ENCODE measurements at places on chromosomes 12 and 14.
A peak's percentile ranks its signal among the peaks of the same experiment; 100 is the strongest.

DNA sequence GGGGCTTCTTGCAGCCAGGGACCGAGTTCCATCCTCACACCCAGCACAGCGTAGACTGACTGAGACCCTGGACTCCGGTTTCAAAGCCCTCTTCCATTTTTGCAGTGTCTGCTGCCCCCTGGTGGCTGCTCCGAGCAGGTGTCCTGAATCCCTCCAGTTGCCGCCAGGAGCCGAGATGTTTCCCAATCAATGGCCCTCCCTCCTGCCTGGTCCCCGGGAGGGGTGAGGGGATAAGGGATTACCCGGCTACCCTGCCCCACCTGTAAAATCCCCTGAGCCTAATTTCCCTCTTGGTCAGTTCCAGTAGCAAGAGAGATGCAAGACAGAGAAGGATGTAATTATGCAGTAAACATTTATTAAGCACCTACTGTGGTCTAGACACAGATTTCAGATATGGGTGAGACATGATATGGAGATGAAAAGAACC, 55.0 kb downstream of the PHETA1 start:
- no peak for DNase-seq

DNA sequence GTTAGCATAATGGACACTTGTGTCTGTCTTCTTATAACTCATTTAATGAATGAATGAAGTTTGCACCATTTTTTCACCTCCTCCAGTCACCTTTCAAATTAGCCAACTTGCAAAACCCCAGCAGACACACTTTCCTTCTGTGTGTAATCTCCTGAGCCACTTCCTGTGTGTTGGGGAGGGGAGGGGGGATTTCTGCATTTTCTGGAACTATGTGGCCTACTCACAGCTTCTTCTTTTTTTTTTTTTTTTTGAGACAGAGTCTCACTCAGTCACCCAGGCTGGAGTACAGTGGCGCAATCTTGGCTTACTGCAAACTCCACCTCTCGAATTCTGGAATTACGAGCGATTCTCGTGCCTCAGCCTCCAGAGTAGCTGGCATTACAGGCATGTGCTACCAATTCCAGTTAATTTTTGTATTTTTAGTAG, 4.1 kb upstream of the SERPINA1 start:
- DNase-seq, result no peak

DNA sequence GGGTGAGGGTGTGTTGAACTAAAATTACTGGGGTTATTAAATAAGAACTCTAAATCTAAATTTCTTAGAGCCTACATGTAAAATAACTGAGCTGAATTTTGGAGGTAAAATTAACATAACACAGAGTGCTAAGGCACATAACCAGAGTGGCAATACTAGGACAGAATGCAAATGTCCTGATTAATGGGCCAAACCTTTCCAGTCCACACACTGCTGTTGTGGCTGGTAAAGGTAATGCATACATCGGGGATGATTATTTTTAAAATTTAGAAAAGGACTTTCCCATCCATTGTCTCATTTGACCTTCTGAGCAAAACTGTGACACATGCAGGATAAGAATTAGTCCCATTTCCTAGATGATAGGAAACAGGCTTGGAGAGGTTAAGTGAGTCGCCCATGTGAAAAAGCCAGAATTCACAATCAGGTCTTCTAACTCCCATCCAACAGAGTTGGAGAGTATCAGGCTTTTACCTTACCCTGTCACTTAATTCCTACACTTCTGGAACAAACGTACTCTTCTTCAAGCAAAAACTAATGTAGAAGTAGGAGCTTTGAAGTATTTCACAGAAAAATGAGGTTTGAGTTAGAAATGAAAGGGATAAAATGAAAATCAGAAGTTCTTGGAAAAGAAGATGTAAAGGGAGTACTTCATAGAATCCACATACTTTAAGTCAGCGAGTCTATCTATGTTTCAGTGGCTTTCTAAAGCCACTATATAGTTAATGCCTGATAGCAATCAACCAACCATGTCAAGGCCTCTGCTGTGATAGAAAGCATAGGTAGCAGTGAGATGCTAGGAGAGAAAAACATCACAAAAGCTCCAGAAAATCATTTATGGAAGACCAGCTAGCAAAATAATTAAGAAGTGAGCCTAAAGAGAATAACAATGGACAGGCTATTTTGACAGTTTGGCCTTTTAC, 334.9 kb upstream of the DIO2 start:
- no peak for DNase-seq

DNA sequence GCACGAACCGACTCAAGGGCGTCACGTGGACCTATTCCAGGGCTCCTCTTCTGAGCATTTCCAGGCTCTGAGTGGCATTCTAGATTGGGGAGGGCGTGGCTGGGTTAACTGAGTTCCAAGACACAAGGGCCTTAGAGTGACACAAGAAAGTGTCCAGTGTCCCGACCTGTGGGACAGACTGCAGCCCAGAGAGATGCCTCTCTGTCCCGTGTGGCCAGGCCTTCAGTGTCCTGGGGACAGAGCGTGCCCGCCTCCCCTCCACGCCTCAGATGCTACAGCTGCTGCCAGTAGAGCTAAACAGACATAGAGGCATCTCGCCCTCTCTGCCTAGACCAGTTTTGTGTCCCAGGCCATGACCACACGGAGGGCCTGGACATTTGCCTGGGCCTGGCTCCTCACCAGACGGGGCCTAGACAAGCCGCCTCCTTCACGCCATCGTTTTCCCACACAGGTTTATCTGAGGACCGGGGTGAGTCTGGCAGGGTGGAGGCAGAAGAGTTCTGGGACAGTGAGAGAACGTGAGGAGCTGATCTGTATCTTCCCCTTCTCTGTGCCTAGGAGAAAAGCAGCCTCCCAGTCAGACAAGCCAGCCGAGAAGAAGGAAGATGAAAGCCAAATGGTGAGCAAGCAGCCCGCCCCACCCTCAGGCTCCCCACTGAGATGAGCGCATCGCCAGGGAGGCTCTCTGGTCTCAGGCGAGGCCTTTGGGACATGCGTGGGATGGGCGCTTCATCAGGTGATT, 27.1 kb downstream of the DEGS2 start:
- no peak for DNase-seq

GRCh38 chr14:34931206-34931605, 51.6 kb upstream of the SRP54 start:
- no peak for DNase-seq

DNA sequence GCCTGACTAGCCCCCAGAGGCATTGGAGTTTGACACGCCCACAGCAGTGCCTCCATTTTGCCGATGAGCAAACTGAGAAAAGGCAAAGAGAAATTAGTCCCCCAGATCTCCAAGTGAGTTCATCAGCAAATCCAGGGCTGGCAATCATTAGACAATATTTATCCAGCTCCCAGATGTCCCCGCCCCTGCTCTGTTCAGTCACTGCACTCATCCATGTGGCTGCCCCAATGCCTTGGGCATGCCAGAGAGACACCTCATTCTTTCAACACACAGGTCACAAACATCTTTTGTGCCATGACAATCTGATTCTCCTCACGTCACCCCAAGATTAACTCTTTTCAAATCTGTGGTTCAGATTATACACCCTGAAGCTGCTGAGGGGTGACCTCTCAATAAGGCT, 43.5 kb downstream of the DPF3 start:
- DNase-seq, result no peak

DNA sequence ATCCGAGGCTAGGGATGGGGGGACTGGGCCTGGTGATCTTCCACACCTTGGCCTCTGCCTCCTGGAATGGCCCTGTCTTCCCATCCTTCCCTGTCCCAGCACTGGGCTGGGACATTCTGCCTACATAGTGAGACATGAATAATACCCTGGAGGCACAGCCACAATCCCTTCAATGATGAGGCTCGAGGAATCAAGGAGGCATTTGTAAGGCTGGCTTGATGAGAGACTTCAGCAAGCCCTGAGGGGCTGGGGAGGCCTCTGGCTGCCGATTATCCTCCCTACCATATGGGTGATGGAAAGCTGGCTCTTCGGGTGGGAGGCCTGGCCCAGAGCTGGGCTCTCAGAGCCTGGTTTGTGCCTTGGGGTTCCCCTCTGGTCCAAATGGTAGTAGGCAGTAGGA, 92.5 kb downstream of the CALM1 start:
- DNase-seq, result no peak

DNA sequence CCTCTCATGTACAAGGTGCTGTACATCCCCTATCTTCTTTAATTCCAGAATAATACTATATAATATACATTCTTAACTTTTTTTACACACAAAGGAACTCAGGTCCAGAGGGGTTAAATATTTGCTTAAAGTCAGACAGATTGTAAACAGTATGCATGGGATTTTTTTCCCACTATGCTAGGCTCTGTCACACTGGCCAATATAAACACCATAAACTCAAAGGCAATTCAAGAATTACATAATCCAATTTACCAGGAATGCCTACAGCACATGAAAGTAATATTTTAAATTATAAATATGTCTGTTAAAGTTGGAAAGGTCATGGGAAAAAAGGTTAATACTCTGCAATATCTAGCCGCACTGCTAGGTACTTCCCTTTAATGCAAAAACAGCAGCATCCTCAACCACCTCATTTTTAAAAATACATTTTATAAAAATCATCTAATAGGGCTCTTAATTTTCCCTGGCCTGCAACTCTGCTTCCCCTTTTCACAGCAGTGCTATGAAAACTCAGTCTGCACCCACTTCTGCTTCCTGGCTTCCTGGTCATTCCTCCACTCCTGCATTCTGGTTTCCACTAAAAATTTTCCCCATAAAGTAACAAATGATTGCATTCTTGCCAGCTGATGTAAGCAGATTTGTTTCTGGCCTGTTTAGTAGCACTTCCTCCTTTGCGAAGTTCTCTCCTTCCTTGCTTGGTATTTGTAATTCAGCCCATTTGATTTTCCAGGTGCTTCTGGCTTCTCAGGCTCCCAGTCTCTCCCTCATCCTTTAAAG, 128.1 kb downstream of the ITPR2 start:
- DNase-seq, result no peak

DNA sequence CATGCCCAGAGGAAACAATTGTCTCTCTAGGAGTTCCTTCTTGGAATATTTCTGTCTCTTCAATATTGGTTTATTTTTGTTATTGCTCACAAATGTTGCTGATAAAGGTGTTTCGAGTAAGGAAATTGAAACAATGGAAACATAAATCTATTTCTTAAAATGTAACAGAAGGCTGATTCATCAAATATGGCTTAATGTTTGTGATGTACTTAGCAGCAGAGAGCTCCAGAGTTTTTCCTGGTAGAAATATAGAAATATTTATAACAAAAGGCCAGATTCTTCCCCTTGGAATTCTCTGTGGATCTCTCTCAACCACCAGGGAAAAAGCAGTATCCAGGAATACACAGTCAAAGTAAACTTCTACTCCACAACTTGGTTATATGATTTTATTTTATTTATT, 149.2 kb upstream of the LRIG3 start:
- no peak for DNase-seq

- no peak for DNase-seq
Observed at GRCh38 chr12:105696-106095, 39.1 kb downstream of the IQSEC3 start.

GRCh38 chr14:71319666-71320065, 412.4 kb downstream of the PCNX1 start:
- DNase-seq, result peak; percentile 13

DNA sequence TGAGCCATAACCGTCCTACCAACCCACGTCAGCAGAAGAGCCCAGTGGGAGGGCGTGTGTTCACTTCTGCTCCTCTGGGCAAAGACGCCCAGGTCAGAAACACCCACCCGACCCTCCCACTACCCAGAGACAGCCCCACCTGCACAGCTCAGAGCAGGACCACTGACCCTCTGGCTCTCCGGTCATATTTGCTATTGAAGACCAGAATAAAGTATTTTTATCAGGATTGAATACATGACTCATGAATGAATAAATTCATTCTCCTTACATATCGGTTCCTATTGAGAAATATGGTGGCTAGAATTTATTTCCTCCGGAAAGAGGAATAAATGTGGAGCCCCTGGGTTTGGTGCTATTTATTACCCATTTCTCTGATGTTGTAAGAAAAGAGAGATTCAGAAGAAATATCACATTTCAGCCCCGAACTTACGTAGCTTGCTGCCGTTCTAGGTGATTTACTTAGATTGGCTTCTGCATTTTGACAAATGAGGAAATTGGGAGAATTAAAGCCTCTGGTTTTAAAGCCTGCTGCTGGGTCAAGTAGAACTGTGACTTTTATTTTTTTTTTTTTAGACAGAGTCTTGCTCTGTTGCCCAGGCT, 36.4 kb upstream of the P2RX7 start:
- no peak for DNase-seq

DNA sequence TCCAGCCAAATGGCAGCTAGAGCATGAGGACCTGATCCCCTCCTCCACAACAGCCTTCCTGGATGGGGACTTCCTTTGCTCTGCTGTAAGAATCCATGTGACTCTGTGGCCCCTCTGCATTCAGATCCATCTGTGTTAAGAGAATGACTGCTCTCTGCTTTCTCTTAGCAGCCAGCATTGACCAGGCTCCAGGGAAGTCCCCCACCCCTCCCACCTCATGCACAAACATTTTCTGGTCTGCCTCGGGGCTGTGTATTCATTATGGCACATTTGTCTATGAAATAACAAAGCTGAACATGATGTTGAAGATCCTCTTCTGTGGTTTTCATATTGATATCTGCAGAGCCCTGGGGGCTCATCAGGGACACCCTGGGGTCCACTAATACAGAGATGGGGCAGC, 201.7 kb downstream of the NUAK1 start:
- no peak for DNase-seq

- DNase-seq, result peak; percentile 24
Observed at GRCh38 chr12:109775172-109775881, 57.9 kb downstream of the TRPV4 start.

GRCh38 chr14:60339571-60339970, 90.5 kb downstream of the PPM1A start:
- no peak for DNase-seq

GRCh38 chr14:100526632-100527031, 60.6 kb downstream of the BEGAIN start:
- no peak for DNase-seq

DNA sequence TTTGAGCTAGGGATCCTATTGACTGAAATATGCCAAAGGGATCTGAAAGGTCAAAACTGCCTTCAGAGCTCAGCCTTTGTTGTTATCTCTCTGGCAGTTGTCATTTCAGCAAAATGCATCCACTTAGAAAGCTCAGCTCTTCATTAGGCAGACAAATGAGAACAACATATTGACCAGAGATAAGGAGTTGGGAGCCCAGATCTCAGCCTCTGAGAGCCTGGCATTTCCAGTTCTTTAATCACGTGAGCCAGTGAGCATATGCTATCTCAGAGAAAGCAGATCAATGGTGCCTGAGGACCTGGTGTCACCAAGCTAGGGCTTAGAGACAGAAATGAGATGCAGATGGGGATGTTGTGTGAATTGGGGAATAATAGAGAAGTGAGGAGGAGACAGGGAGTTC, 101.1 kb downstream of the DAD1 start:
- DNase-seq, result no peak

- DNase-seq, result no peak
Observed at GRCh38 chr12:131989021-131989420, 39.3 kb downstream of the EP400 start.

DNA sequence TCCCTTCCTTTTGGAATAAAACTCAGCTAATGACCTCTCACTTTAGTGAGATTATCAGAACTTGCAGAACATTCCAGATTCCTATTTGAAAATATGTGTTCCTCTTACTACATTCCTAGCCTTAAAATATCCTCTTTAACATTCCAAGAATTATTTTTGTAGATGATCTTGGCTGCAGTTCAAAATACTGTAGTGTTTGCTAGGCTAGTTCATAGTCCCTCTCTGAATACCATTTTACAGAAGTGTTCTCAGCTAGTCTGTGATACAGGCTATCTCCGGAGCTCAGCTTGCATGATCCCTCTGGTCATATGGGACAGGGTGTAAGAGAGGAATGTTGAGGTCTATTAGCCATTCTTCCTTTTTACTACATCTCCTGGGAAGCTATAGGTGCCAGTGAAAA, 17.6 kb upstream of the GPR33 start:
- no peak for DNase-seq

Data from NCI-H510A (cell line).